ENCODE measurements at places on chromosomes 2 and 18. TPM values are rescaled to one million over a fixed set of nuclear protein-coding genes. Genes with fewer than 3 reads are reported as not detected.
A peak's percentile ranks its signal among the peaks of the same experiment; 100 is the strongest.

GRCh38 chr18:2979129-2979528 lies 33.8 kb downstream of the LPIN2 start:
- DNase-seq = no peak
- H3K36me3 ChIP-seq = no peaks in the 10 kb centered on the region
- H3K27ac ChIP-seq = peak overlapping the region; percentile 70
- peaks cover 5% of the 10 kb centered on the region for H3K4me1 ChIP-seq

Gene RBM44
- total RNA-seq = 2.5 TPM

- no peaks in the 10 kb centered on the region for H3K4me1 ChIP-seq
- no peak overlapping the region for H3K4me3 ChIP-seq
- no peaks in the 10 kb centered on the region for H3K27me3 ChIP-seq
- no peak for DNase-seq
- no peaks in the 10 kb centered on the region for H3K36me3 ChIP-seq
- no peak overlapping the region for H3K27ac ChIP-seq
Observed at GRCh38 chr2:138391946-138392345, 109.6 kb upstream of the SPOPL start.

DNA sequence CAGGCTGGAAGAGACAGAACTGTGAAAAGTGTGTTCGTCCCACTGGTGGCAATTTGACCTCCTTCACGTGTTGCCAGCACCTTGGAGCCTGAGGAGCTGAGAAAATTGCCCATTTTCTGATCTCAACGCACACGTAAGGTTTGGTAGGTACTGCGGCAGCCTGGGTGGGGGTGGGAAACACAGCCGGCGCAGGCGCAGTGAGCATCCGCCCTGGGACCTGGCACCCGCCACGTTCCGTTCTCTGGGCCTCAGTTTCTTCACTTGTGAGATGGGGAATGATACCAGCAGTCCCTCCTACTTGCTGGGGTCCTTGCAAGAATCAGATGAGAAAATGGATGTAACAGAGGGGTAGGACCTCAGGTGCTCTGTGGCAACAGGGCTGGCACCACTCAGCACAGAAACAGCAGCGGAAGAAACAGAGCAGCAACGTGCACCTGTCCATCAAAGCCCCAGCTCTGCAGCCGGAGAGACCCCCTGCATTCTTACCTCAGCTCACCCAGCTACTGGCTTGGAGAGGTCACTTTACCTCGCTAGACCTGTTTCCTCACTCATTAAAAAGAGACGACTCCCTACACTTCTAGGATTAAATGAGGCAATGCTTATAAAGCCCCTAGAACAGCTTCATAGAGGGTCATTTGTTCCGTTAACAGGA lies 458.0 kb upstream of the ID2 start:
- no peaks in the 10 kb centered on the region for H3K4me1 ChIP-seq
- no peak overlapping the region for H3K4me3 ChIP-seq
- no peaks in the 10 kb centered on the region for H3K27me3 ChIP-seq
- H3K27ac ChIP-seq = no peak overlapping the region

Gene CD8B
- total RNA-seq = 3.6 TPM

GRCh38 chr2:38818565-38818964 lies 40.6 kb downstream of the GEMIN6 start:
- H3K4me1 ChIP-seq = no peaks in the 10 kb centered on the region
- no peak for DNase-seq
- H3K36me3 ChIP-seq = no peaks in the 10 kb centered on the region
- H3K4me3 ChIP-seq = no peak overlapping the region

- no peak overlapping the region for H3K27ac ChIP-seq
- no peak overlapping the region for H3K4me3 ChIP-seq
- H3K27me3 ChIP-seq = no peaks in the 10 kb centered on the region
- no peaks in the 10 kb centered on the region for H3K36me3 ChIP-seq
Observed at GRCh38 chr2:42987112-42987922, 194.9 kb upstream of the HAAO start.

DNA sequence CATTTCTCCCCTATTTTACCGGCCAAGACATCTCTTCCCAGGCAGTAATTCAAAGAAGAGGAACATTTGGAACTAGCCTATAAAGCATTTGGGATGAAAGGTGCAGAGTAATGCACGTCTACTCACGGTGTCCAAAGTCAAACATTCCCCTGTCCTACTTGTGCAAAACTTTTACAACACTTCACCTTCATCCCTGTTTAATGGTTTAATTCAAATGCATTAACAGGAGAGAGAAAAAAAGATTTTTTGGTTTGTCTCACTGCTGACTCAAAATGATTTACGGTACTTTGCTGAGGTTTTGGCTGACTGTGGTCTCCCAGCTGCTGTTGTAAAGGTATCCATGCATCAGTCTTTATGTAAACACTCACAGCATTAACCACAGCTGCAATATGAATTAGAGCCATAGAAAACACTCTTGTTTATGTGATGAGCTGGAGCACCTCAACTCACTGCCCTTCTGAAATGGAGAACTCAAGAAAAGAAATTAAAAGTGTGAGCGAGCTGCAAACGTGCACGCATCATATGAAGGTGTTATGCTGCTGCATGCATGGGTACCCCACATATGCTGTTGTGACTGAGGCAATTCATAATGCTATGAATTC lies 220.5 kb downstream of the PIEZO2 start:
- no peaks in the 10 kb centered on the region for H3K27me3 ChIP-seq
- no peak overlapping the region for H3K4me3 ChIP-seq
- no peaks in the 10 kb centered on the region for H3K4me1 ChIP-seq

DNA sequence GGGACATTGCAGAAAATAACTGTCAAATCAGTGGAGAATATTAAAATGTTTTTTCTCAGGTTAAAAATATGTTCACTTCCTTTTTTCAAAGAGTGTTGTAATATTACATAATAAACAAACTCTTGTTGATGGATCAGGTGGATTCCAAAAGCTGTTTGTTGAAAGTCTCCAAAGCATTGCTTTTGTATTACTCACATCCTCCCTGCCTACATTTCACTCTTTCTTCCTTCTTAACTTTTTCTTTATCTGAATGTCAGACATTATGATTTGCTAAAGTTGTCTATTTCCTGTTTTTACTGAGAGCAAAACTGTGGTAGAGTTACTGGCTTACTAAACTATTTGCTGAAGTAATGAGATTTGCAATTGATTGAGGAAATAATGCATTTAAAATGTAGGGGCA lies 92.1 kb downstream of the CDH19 start:
- no peaks in the 10 kb centered on the region for H3K36me3 ChIP-seq
- no peaks in the 10 kb centered on the region for H3K4me1 ChIP-seq
- H3K27me3 ChIP-seq = no peaks in the 10 kb centered on the region
- no peak overlapping the region for H3K27ac ChIP-seq
- H3K4me3 ChIP-seq = no peak overlapping the region
- DNase-seq = no peak

DNA sequence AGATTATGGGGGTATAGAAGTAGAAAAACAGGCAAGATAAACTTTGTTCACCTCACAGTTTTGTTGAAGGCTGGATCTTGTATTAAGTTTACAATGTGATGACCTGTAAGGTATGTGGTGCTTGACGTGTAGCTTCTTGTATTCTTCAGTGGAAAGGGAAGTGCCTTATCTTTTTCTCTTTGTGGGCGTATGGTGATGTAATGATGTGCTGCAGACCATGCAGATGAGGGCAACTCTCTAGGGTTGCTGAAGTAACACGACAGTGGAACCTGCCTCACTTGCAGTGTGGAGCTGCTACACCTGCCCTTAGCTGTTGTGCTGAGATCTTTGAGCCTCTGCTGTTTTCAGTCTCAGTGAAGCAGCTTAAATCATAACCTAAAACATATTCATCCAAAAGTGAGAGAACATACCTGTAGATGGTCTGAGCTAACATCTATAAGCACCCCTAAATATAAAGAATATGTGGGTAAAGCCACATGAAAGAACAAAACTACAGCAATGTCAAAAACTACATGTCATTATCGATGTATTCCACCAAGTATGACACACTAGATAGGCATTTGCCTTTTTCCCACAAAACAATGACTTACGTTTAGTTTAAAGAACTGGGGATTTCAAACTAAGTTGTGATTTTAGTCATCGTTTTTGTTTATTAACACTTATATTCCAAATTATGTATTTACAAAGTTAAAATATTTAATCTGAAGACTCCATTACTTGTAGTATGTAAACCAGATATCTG lies 1144.1 kb downstream of the CNTNAP5 start:
- H3K4me3 ChIP-seq = no peak overlapping the region
- no peaks in the 10 kb centered on the region for H3K4me1 ChIP-seq
- no peak for DNase-seq
- H3K27me3 ChIP-seq = no peaks in the 10 kb centered on the region

Gene LRRTM4
- total RNA-seq = 1.6 TPM

DNA sequence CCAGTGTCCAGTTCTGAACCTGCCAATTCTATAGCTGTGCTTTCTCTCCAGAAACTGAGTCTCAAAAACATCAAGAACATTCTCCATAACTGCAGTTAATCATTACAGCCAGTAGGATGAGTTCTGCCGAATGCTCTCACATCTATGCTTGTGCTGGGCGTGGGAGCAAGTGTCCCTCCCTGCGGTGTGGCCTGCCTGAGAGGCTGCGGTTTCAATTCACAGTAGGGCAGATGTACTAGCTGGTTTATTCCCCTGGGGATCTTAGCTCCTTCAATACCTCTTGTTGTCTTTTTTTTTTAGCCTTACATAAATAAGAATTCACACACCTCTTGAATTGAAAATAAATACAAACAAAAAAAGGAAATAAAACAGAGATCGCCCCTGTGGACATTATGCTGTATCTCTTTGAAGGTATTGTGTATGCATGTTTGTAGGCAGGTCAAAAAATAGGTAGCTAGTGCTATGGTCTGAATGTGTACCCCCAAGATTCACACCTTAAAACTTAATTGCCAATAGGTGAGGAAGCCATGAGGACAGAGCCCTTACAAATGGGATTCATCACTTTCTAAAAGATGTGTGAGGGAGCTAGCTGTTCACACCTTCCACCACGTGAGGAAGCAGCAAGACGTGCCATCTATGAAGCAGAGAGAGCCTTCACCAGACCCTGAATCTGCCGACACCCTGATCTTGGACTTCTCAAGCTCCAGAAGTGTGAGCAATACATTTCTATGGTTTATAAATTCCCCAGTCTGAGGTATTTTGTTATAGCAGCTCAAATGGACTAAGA lies 74.3 kb downstream of the BCL2L11 start:
- H3K4me3 ChIP-seq = no peak overlapping the region
- no peak for DNase-seq
- no peak overlapping the region for H3K27ac ChIP-seq
- H3K36me3 ChIP-seq = no peaks in the 10 kb centered on the region
- no peaks in the 10 kb centered on the region for H3K27me3 ChIP-seq

DNA sequence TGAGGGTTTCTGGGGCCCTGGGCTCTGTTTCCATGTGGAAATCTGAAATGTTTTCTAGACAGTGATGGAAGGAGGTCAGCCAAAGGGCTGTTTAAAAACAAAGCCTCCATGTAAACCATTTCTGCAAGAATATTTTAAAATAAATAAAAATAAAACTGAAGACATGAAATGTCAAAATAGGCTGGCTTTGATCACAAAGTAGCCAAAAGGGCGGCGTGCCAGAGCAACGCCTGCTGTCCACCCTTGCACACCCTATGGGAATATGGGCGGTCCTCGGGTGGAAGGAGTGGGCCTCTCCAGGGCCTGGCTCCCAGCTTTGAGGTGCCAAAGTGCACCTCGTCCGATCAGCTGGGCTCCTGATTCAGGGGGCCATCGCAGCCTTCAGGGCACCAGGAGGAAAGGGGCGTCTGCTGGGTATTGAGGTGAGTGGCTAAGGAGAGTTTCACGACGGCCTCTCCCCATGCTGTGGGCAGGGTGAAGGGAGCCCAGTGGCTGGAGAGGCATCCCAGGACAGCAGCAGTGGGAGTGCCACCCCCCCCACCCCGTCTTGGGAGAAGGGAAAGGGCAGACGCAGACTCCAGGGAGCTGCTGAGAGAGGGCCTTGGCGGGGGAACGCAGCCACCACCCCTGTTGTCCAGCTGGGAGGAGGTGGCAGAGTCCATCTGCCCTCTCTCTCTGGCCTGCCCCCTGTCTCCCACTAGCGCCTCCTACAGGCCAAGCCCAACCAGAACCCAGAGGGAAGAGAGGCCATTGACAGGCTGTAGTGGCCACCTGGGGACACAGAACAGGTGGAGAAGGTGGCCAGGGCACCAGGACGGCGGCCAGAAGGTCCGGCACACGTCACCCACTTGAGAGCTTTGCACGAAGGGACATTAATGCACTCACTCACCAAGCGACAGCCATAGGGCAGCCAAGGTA lies 5.7 kb upstream of the ERFE start:
- no peaks in the 10 kb centered on the region for H3K4me1 ChIP-seq
- no peak overlapping the region for H3K4me3 ChIP-seq
- H3K27ac ChIP-seq = peak overlapping the region; percentile 22
- no peak for DNase-seq
- no peaks in the 10 kb centered on the region for H3K36me3 ChIP-seq
- no peaks in the 10 kb centered on the region for H3K27me3 ChIP-seq

DNA sequence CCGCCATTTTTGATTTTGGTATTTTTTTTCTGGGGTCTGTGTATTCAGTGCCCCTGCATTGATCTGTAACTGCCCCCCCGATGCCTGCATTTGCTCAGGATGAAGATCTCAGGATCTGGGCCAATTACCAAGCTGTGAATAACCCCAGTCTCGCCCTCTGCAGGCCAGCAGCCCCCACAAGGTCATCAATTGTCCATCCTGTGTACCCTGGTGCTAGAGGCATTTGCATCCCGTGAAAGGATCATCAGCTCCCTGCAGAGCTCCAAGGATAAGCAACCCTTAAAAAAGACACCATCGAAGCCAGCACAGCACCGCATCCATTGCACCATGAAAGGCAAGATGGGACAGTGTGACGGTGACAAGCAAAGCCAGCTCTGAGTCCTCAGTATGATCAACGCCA lies 154.1 kb upstream of the KLHL29 start:
- H3K36me3 ChIP-seq = no peaks in the 10 kb centered on the region
- DNase-seq = no peak
- H3K4me1 ChIP-seq = no peaks in the 10 kb centered on the region
- H3K4me3 ChIP-seq = no peak overlapping the region
- H3K27me3 ChIP-seq = no peaks in the 10 kb centered on the region

DNA sequence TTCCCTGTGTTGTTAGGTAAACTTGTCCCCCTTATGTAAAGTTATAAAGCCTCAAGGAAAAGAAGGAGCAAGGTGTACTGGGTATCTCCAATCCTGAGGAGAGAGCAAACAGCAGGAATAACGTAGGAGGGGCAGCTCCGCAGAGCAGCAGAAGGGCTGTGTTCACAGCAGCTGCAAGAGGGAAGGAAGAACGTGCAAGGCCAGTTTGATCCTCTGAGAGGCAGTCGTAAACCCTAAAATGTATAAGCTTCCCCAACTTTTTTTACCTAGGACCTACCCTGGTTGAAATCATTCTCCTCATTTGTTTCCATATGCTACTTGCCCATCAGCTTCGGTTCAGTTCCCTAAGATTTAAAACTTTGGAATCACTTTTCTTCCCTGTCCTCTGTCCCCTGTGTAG lies 51.9 kb upstream of the MAP3K20 start:
- no peak for DNase-seq
- no peak overlapping the region for H3K27ac ChIP-seq
- no peak overlapping the region for H3K4me3 ChIP-seq
- H3K36me3 ChIP-seq = no peaks in the 10 kb centered on the region

DNA sequence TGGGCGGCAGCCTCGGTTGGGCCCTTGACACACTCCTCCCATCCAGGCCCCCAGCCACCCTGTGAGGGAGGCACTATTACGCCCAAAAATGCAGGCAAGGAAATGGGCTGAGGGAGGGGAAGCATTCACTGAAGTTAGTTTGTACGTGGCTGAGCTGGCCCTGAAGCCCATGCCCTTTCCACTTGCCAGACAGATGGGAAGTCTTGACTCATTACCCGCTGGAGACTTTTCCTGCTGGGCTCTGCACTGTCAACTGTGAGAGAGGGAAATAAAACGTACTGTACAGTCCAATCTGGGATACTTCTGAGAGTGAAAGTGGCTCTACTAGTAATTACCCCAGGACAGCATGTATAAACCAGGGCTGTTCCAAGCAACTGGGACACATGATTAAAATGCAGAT lies 125.9 kb downstream of the MSH2 start:
- H3K36me3 ChIP-seq = no peaks in the 10 kb centered on the region
- H3K27me3 ChIP-seq = no peaks in the 10 kb centered on the region
- H3K4me1 ChIP-seq = no peaks in the 10 kb centered on the region
- no peak overlapping the region for H3K27ac ChIP-seq
- no peak for DNase-seq
